ENCODE measurements at places on chromosomes 11 and 22. TPM values are rescaled to one million over a fixed set of nuclear protein-coding genes. Genes with fewer than 3 reads are reported as not detected.

GRCh38 chr22:37370306-37370979 lies 56.8 kb downstream of the ELFN2 start:
- H3K27ac ChIP-seq = no peak overlapping the region
- no peaks in the 10 kb centered on the region for H3K27me3 ChIP-seq
- no peaks in the 10 kb centered on the region for H3K36me3 ChIP-seq
- DNase-seq = no peak
- H3K4me3 ChIP-seq = no peak overlapping the region

DNA sequence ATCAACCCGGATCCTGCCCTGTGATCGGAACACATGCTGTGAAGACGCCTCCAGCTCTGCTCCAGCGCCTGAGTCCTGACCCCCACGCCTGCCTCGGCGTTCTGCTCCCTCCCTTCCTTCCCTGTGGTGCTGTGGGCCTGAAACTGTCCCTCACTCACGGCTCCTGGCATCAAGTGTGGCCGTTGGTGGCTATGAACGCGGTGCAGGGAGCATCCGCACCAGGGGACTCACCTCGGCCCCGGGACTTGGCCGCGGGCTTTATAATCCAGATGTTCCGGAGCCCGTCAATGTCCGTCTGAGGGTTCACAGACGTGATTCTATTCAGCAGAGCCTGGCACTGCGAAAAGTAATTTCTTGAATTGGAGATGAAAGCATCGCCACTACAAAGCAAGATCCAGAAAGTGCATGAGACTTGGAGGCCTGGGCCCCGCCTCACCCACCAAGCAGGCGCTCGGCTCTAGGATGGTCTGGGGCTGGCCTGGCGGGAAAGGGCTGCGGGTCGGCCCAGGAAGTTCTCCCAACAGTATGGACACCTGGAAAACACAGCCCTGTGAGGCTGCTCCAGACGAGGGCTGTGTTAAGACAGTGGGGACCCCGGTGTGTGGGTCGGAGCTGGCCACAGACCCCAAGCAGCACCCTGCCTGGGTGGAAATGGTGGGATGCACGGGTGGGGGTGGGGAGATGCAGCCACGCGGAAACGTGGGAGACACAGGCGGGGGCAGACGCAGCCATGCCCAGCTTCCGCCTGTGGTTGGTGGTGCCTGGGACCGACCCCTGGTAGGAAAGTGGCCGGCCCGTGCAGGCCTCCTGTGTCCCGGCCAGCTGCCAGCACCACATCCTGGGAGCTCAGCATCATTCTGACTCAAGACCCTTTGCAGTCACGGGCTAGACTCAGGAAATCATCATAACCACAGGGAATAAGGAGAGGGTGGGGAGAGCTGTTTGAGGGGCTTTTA lies 21.8 kb upstream of the IL17REL start:
- no peak overlapping the region for H3K4me3 ChIP-seq
- no peaks in the 10 kb centered on the region for H3K36me3 ChIP-seq
- no peak for DNase-seq
- no peak overlapping the region for H3K27ac ChIP-seq

DNA sequence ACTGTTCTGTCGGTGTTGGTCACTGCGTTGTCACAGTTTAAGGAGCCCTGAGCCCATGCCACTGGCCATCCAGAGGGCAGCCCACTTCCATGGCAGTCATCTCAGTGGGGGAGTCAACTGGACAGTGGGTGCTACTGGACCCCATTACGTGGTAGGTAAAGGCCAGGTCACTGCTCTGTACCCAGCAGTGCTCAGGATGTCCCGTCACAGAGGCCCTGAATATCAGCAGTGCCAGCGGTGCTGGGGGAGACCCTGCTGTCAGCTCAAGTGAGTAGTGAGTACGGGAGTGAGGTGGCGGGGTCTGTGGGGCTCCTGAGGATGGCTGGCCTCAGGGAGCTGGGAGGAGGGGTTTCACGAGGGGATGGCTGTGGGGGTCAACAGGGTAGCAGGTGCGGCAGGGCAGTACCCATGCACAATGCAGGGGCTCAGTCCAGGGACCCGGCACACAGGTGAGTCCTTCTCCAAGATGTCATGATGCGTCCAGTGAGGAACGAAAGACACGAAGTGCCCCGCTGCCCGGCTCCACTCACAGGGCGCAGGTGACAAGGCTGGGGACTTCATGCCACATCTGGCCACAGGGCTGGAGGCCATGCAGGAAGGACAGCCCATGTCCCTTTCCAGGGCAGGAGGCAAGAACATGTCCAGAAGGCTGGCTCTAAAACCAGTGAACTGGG lies 27.9 kb downstream of the CELSR1 start:
- no peak overlapping the region for H3K4me3 ChIP-seq
- no peaks in the 10 kb centered on the region for H3K36me3 ChIP-seq
- H3K27ac ChIP-seq = no peak overlapping the region
- H3K4me1 ChIP-seq = no peaks in the 10 kb centered on the region
- DNase-seq = no peak
- no peaks in the 10 kb centered on the region for H3K27me3 ChIP-seq

- no peak overlapping the region for H3K27ac ChIP-seq
- no peaks in the 10 kb centered on the region for H3K4me1 ChIP-seq
- H3K27me3 ChIP-seq = peaks cover 2% of the 10 kb centered on the region
- H3K36me3 ChIP-seq = no peaks in the 10 kb centered on the region
- no peak overlapping the region for H3K4me3 ChIP-seq
Measured at GRCh38 chr11:119491753-119492510, 69.0 kb upstream of the THY1 start.

B4GALNT4 gene
- total RNA-seq = 122 TPM

GRCh38 chr11:118939953-118940598 lies 14.3 kb upstream of the BCL9L start:
- H3K4me3 ChIP-seq = no peak overlapping the region
- H3K27me3 ChIP-seq = no peaks in the 10 kb centered on the region
- H3K4me1 ChIP-seq = peaks cover 3% of the 10 kb centered on the region
- no peak overlapping the region for H3K27ac ChIP-seq
- H3K36me3 ChIP-seq = no peaks in the 10 kb centered on the region

- no peak for DNase-seq
- no peak overlapping the region for H3K4me3 ChIP-seq
- H3K4me1 ChIP-seq = peaks cover 25% of the 10 kb centered on the region
- H3K36me3 ChIP-seq = no peaks in the 10 kb centered on the region
- no peaks in the 10 kb centered on the region for H3K27me3 ChIP-seq
- H3K27ac ChIP-seq = peak overlapping the region; percentile 48
Measured at GRCh38 chr11:11588891-11589290, 32.9 kb downstream of the GALNT18 start.

SYT13 gene
- total RNA-seq = 0.13 TPM

C1QTNF5 gene
- not detected for total RNA-seq

GRCh38 chr22:32721328-32722180 lies 80.0 kb upstream of the TIMP3 start:
- DNase-seq = no peak
- H3K27ac ChIP-seq = no peak overlapping the region
- no peaks in the 10 kb centered on the region for H3K36me3 ChIP-seq
- H3K27me3 ChIP-seq = no peaks in the 10 kb centered on the region
- H3K4me1 ChIP-seq = no peaks in the 10 kb centered on the region
- no peak overlapping the region for H3K4me3 ChIP-seq

GRCh38 chr22:19970479-19971275 lies 29.1 kb upstream of the TXNRD2 start:
- H3K27me3 ChIP-seq = no peaks in the 10 kb centered on the region
- H3K36me3 ChIP-seq = no peaks in the 10 kb centered on the region
- DNase-seq = no peak
- no peak overlapping the region for H3K4me3 ChIP-seq
- peaks cover 11% of the 10 kb centered on the region for H3K4me1 ChIP-seq

SMTNL1 gene
- not detected for total RNA-seq

- peak overlapping the region; percentile 37 for H3K27ac ChIP-seq
- H3K36me3 ChIP-seq = peaks cover 31% of the 10 kb centered on the region
Measured at GRCh38 chr11:62851807-62852522, 12.6 kb upstream of the WDR74 start.

DNA sequence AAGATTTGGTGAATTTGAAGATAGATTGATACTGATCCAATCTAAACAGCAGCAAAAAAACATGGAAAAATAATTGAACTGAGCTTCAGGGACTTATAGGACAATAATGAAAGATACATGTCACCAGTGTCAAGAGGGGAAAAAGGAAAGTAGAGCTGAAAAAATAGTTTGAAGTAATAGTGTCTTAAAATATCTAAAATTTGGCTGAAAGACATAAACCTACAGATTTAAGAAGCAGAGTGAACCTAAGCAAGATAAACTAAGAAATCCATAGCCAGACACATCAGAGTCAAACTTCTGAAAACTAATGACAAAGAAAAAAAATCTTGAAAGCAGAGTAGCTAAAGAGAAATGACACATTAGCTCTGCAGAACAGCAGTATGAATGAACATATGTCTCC lies 67.7 kb downstream of the TRIM44 start:
- no peak overlapping the region for H3K4me3 ChIP-seq
- no peaks in the 10 kb centered on the region for H3K27me3 ChIP-seq
- H3K27ac ChIP-seq = no peak overlapping the region
- H3K36me3 ChIP-seq = no peaks in the 10 kb centered on the region
- H3K4me1 ChIP-seq = no peaks in the 10 kb centered on the region
- DNase-seq = no peak

DNA sequence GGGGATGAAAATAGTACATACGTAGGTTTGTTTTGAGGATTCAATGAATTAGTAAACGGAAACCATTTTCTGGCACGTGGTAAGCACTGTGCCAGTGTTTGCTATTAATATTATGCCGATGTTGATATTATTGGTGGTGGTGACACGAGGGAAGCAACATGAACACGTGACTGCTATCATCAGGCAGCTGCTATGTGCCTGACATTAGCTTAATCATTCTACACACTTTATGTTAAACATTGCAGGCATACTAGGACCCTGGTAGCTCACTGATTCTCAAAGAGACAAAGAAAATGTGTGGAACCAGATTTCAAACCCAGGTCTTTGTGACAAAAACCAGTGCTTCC lies 656 bp downstream of the SRRD start:
- H3K4me1 ChIP-seq = peaks cover 31% of the 10 kb centered on the region
- H3K27me3 ChIP-seq = no peaks in the 10 kb centered on the region
- H3K36me3 ChIP-seq = peaks cover 8% of the 10 kb centered on the region
- DNase-seq = no peak

FXYD6 gene
- total RNA-seq = 0.54 TPM

- H3K27ac ChIP-seq = no peak within 1 kb of the TSS
- H3K27me3 ChIP-seq = no peaks in the 10 kb centered on the region
- H3K36me3 ChIP-seq = no peaks in the 10 kb centered on the region
- DNase-seq = no peak
- no peak within 1 kb of the TSS for H3K4me3 ChIP-seq
Measured at GRCh38 chr11:89490981-89491690, at the start of gene NOX4. NOX4 (minus strand) TSS chr11:89491375; CDS start chr11:89491246, 129 bp downstream.

MS4A5 gene
- not detected for total RNA-seq

EIF3D gene
- total RNA-seq = 151 TPM

DNA sequence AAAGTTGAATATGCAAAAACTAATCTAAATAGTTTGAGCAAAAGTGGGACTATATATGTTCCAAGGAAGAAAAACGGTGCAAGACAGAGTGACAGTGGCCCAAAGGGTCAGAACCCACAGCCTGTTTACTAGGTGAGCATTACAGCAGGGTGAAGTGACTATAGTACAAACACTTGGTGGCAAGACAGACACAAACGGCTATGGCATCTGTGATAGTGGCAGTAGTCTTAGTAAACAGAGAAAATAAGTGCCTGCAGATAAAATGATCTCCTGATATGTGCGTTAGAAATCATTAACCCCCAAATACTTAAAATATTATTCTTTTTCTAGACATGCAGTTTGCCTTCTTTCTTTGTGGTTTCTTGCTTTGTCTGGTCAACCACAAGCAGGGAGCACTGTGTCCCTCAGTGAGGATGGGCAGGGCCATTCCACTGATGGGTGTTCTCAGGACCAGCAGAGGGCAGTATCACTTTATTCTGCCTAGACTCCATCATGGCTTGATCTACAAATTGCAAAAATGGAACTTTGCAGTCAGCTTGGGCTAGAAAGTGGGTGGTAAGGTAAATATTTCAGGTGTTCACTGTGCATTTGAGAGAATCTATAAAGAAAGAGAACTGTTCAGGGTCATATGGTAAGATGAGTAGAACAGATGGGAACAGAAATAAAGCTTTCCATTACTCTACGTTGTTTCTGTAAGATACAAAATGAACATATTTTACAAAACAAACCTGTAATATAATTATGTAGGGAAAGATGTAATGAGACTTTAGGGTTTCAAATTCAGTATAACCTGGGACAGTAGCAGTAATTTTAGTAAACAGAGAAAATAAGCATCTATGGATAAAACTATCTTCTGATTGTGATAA lies 198.2 kb downstream of the SWAP70 start:
- DNase-seq = peak; percentile 74
- no peaks in the 10 kb centered on the region for H3K36me3 ChIP-seq
- peak overlapping the region; percentile 96 for H3K27ac ChIP-seq
- H3K27me3 ChIP-seq = no peaks in the 10 kb centered on the region
- no peak overlapping the region for H3K4me3 ChIP-seq

APOL1 gene
- total RNA-seq = 16.0 TPM

- H3K27me3 ChIP-seq = no peaks in the 10 kb centered on the region
- H3K4me3 ChIP-seq = no peak overlapping the region
- H3K4me1 ChIP-seq = no peaks in the 10 kb centered on the region
- H3K27ac ChIP-seq = no peak overlapping the region
- DNase-seq = no peak
Measured at GRCh38 chr11:111046291-111046690, 199.2 kb upstream of the POU2AF2 start.

BACE1-AS gene
- 10.8 TPM for total RNA-seq

EFCAB6 gene
- total RNA-seq = 0.21 TPM

GRCh38 chr11:129739339-129739738 lies 76.3 kb upstream of the TMEM45B start:
- H3K27ac ChIP-seq = no peak overlapping the region
- H3K4me1 ChIP-seq = no peaks in the 10 kb centered on the region
- no peak for DNase-seq
- no peaks in the 10 kb centered on the region for H3K27me3 ChIP-seq

- H3K36me3 ChIP-seq = peaks cover 21% of the 10 kb centered on the region
- peaks cover 6% of the 10 kb centered on the region for H3K4me1 ChIP-seq
- no peak overlapping the region for H3K4me3 ChIP-seq
Measured at GRCh38 chr11:118397448-118397847, 4.0 kb upstream of the ATP5MG start.

DNA sequence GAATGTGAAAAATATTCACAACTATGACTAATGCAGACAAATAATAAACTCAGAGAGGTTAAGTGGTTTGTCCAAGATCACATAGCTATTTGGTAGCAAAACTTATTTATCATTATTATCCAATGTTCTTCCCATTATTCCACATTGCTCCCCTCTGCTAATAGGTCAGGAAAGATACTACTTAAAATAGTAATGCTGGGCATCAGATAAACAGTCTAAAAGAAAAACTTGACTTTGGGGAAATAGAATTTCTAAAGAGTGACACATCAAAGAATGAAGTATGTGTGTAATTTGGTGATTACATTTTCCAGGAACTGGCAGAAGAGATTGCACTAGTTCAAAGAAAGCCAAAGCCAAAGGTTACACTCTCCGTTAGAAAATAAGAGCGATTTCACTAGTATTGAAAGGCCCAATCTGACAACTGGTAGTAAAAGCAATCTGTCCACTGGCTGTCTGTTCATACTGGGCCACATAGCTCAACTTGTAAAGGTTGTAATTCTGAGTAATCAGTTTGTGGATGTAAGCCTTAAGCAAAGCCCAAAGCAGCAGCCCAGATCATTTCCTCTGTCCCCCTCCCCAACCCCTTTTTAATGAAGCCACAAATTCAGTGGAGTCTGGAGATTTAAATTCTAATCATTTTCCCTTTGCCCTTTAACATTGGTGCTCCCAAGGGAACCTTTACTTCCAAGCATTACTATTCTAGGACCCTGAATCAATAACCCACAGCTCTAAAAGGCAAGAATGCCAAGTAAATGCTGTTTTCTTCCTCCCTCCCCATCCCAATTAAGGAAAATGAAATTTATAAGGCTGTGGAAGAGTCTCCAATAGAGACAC lies 283.5 kb downstream of the TTC28 start:
- no peak overlapping the region for H3K27ac ChIP-seq
- DNase-seq = no peak
- H3K4me1 ChIP-seq = no peaks in the 10 kb centered on the region
- no peaks in the 10 kb centered on the region for H3K27me3 ChIP-seq
- H3K36me3 ChIP-seq = no peaks in the 10 kb centered on the region
- H3K4me3 ChIP-seq = no peak overlapping the region

GNB1L gene
- total RNA-seq = 12.2 TPM

FAT3 gene
- 0.33 TPM for total RNA-seq

All from Panc1 (cell line).